ENCODE measurements at places on chromosomes 1 and 21. TPM values are rescaled to one million over a fixed set of nuclear protein-coding genes. Genes with fewer than 3 reads are reported as not detected.

LAMC1 gene
- 13.3 TPM for polyA plus RNA-seq

ITLN2 gene
- polyA plus RNA-seq, result not detected

ITGB2 gene
- polyA plus RNA-seq, result 346 TPM

DYNLT4 gene
- polyA plus RNA-seq, result not detected

KDF1 gene
- 2.2 TPM for polyA plus RNA-seq

IVL gene
- not detected for polyA plus RNA-seq

NBPF3 gene
- polyA plus RNA-seq, result 0.29 TPM

PLEKHA6 gene
- polyA plus RNA-seq, result 0.09 TPM

COX20 gene
- 50.0 TPM for polyA plus RNA-seq

MAN1C1 gene
- not detected for polyA plus RNA-seq

MIA3 gene
- polyA plus RNA-seq, result 32.0 TPM

PLA2G2A gene
- not detected for polyA plus RNA-seq

RCAN3 gene
- 32.4 TPM for polyA plus RNA-seq

LORICRIN gene
- not detected for polyA plus RNA-seq

FMO5 gene
- polyA plus RNA-seq, result 9.9 TPM

PTCH2 gene
- polyA plus RNA-seq, result 0.27 TPM

CDK11A gene
- polyA plus RNA-seq, result 13.5 TPM

CHIA gene
- not detected for polyA plus RNA-seq

FMN2 gene
- not detected for polyA plus RNA-seq

EFNA1 gene
- 0.18 TPM for polyA plus RNA-seq

NR1I3 gene
- polyA plus RNA-seq, result not detected

ACTL8 gene
- not detected for polyA plus RNA-seq

SELENBP1 gene
- not detected for polyA plus RNA-seq

All from naive B cell (primary cell).